ENCODE measurements at places on chromosomes 4 and X.

DNA sequence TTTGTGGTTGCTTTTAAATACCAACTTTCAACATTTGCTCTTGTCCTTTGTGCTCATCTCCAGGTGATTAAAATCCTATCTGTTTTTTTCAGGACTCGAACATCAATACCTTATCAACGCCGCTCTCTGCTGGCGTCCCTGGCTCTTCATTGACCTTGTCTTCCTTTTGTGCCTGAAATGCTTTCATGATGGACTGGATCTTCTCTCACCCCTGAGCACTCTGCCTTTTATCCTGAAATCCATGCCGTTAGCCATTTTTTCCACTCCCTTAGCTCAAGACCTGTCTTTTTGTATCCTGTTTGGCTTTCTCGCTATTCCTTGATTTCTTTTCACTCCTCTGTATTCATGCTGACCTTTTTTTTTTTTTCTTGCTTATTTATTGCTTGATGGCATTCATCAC, 549.5 kb upstream of the CPEB2 start:
- DNase-seq, result no peak

- no peak for DNase-seq
These were observed 24.3 kb upstream of the SRD5A3 start for GRCh38 chr4:55321707-55322264.

DNA sequence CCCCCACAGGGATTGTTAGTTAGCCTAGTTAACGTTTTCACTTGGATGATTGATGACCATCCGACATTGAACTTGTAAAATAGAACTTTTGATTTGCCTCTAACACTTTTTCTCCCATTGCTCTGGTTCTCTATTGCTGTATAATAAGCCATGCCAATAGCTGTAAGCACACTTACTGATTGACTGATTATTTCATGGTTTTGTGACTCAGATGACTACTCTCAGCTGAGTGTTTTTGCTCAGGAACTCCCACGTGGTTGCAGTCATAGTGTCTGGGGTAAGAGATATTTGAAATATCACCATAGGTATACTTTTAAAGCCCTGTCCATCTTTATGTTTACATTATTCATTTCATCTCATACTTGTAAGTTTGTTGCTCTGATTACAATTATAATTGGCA, 1285.5 kb downstream of the STIM2 start:
- DNase-seq, result no peak

DNA sequence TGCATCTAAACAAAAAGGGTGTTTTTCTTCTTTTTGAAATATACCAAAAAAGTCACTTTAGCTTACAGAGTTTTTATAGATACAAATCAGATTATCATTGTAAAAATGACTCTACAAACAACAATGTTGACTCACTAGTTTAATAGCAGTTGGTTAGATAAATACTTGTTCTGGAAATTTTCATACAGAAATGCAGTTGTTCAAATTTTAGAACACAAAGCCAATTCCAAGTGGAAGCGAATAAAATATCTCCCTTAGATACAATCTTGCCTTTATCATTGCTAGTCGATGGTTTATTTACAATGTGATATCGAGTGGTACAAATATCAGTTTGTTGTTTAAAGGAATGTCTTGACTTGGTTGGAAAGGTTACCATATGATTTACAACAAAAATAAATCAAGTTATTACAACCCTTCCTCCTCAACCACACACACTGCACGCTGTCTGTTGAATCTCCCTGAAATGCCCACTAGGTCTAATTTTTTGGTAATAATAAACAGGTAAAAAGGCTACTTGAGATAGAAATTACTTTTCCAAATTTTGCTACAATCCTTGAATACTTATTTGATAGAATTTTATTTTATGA, 114.8 kb downstream of the CDS1 start:
- DNase-seq, result no peak

DNA sequence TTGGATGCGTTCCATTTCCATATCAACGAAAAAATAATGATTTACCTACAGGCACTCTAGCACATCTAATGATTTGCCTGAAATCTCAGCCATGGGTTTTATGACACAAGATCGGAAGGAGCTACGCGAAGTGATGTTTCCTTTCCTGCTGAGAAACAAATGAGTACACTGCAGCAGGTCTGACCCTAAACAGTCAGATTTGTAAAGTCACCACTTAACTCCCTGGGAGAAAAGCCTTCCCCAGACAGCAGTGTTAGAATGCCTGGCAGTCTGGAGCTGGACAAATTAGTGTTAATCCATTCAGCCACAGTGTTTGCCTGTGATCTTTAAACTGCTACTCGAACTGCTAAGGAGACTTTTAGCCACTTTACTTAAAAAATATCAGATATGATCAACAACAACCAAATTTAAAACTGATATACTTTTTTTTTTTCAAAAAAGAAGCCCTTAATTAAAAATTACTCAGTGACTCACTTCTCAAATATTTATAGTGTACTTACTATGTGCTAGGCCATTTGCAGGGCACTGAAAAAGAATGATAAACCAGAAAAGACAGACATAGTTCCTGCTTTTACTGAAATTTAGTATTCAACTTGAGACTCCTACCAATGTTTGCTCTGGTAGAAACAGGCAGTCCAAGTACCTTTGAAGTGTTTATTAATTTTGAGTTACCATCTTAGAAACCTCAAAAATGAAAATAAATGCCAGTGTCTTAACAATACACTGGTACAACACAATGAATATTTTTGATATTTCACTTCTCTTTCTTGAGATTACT, 104.5 kb downstream of the SHISA3 start:
- DNase-seq, result no peak

- no peak for DNase-seq
These were observed 163.3 kb upstream of the USP38 start for GRCh38 chr4:143021384-143021783.

DNA sequence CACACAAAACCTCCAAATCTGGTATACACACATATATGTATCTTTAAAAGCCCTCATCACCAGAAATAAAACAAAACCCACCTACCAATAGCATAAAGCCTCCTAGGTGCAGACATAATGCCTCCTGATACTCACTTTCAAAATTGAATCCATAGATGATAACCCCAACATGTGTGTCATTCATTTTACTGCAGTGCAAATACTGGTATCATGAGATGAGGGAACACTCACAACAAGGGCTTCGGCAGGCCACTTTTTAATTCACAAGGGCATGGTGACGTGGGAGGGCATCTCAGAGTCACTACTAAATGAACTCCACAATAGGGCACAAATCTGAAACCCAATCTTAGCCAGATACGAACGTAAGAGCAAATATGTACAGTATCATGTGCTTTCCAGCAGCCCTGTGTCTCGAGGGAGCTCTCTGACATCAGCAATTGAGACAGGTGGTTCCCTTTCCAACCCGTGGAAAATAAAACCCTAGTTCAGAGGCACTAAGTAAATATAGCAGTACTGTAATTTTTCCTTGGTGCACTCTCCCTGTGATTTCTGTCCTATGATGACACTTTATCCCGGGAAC, 14.1 kb upstream of the PPARGC1A start:
- no peak for DNase-seq

DNA sequence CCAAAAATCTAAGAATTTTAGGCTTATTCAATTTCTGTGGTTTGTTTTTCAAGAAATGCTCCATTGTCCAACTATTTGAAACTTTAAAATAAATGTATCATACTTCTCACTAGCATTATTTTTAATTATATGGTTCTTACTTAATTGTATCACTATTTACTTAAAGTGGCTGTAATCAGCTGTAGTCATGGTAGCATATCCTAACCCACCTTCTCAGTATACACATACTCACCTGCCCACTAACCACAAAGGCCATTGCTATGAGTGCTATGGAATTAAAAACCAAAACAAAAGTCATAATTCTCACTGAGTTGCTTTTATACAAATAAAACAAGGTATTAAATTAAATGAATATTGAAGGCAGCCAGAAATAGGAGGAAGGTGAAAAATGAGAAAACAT, 5.0 kb downstream of the FBXO8 start:
- DNase-seq, result no peak

DNA sequence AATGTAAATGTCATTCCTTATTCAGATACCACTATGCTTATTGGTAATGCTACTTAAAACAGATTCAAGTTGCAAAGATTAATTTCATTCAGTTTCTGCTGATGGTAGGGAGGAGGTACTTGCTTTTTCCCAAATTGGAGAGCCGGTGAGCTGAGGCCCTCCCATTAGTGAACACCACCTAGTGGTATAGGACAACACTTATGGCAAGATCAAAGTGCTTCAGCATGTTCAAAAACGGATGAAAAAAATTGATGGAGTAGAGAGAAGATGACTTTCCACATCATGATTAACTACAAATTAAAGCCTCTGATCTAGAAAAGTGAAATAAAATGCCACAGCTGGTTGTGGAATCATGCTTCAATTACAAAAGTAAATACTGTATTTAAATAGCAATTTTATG, 112.9 kb downstream of the MBNL3 start:
- DNase-seq, result no peak

DNA sequence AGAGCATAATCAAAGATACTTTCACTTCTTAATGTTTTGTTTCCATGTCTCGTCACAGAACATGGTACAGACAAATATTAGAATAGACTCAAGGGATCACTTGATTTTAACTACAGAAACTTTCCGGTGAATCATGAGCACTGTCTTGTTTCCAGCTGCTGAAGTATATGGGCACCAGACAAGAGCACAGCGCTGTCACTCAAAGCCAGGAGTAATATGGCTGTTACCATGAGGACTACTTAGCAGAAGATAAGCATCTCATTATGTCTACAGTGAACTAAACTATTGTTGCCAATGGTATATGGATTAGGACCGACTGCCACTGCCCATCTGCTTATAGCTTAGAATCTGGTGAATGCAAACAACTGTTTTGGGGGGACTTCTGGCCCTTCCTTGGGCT, 34.3 kb downstream of the MECP2 start:
- no peak for DNase-seq

- no peak for DNase-seq
These were observed 325.7 kb upstream of the GIMD1 start for GRCh38 chr4:106694232-106694631.

DNA sequence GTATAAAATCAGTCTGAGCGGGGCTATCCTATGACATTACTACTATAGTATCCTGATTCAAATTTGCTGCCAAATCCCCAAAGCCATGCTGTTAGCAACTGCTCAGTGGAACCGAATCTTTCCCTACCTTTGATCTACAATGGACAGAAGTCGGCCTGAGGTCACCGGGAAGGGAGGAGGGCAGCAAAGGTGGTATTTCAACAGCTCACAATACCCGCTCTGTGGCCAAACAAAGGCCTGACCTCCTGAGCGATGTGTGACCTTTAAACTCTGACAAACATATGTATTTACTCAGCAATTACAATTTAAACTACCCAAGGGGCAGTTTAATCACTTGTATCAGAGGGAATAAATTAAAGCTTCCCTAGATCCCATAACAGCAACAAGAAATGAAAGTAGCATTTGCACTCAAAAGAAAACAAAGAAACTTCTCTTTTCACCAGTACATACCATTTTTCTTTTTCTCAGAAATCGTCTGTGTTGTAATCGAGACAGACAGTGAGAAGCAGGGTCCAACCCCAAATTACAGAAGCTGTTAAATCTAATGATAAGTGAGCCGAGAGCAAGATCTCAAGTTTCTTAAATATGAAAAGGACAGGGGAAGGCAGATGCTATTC, 11.6 kb upstream of the TMEM128 start:
- no peak for DNase-seq

GRCh38 chr4:1448589-1449420, 42.6 kb upstream of the NKX1-1 start:
- DNase-seq, result peak; percentile 32

- DNase-seq, result no peak
These were observed 146.1 kb upstream of the OTUD4 start for GRCh38 chr4:145326491-145326890.

DNA sequence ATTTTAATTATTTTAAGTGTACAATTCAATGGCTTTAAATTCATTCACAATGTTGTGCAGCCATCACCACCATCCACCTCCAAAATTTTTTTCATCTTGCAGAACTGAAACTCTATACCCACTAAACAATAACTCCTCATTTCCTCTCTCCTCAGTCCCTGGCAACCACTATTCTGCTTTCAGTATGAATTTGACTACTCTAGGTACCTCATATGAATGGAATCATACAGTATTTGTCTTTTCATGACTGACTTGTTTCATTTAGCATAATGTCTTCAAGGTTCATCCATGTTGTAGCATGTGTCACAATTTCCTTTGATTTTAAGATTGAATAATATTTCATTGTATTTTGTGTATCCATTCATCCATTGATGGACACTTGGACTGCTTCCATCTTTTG, 46.9 kb downstream of the KIF4A start:
- no peak for DNase-seq

DNA sequence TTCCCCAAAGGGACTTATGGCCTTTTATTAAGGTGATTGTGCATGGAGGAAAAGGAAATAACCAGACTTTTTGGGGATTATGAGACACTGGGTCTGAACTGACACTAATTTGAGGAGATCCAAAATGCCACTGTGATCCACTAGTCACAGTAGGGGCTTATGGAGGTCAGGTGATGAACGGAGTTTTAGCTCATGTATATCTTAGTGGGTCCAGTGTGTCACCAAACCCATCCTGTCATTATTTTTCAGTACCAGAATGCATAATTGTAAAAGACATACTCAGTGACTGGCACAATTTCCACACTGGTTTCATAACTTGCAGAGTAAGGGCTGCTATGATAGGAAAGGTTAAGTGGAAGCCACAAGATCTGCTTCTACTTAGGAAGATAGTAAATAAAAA, 131.3 kb downstream of the RTL3 start:
- DNase-seq, result no peak

DNA sequence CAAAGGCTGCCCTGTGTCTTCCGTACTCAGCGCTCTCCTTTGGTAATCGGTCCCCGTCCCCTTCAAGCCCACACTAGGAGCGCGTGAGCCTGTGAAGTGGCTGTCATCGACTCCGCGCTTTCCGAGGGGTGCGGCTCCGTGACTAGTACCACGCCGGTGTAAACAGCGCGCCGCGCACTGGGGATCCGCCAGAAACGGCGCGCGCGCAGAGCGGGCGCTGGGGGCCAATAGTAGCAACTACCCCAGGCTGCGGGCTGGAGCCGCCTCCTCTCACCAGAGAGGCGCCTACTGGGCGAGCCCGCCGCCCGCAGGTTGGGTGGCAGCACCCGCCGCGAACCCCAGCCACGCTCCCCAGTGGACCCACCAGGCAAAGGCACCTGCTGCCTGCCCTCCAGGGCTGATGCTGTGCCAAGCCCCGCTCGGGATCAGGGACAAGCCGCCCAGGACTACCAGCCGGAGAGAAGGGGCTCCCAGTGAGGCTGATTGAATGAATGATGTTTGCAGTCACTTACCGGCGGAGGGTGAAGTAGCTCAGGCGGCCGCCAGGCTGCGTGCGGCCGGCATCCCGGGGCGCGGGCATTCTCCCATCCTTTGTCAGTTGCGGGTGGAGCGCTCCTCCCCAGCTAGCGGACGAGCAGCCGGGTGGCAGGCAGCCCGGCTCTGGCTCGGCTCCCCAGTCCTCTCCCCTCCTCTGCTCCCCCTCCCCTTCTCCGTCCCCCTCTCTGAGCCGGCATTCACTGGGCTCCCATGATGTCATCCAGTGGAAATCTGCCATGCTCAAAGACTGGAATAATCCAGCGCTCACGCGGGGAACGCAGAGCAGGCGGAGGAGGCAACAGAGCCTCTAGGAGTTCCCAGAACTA, 370.3 kb upstream of the SMIM31 start:
- DNase-seq, result no peak

- DNase-seq, result no peak
These were observed 67.5 kb downstream of the NEUROG2 start for GRCh38 chr4:112448306-112449132.
